Vein endothelial cell (primary cell): ENCODE measurements at places on chromosomes 11 and 22. TPM values are rescaled to one million over a fixed set of nuclear protein-coding genes. Genes with fewer than 3 reads are reported as not detected.

Gene UCP3
- 0.33 and 0.67 TPM in 2 replicates for total RNA-seq

Gene TMPRSS5
- 0.19 and 0.33 TPM in 2 replicates for total RNA-seq

Gene MIOX
- total RNA-seq = not detected in 2 replicates

Gene TXNRD2
- 67.8 and 124 TPM in 2 replicates for total RNA-seq

Gene UBQLN3
- total RNA-seq = not detected in 2 replicates

Gene C11orf86
- total RNA-seq = not detected in 2 replicates

Gene OR6A2
- 0.33 and 0.38 TPM in 2 replicates for total RNA-seq

Gene JAML
- total RNA-seq = 0.65 TPM in 1 of 2 replicates, not detected in the other

Gene LSP1
- total RNA-seq = 0.29 and 1.3 TPM in 2 replicates

Gene MMP12
- total RNA-seq = not detected in 2 replicates

Gene GLYATL1
- total RNA-seq = not detected in 2 replicates

Gene CASP4
- total RNA-seq = 147 and 277 TPM in 2 replicates

Gene RBMXL2
- 0.33 TPM in 1 of 2 replicates, not detected in the other for total RNA-seq
